ENCODE measurements at places on chromosomes 2 and 18. TPM values are rescaled to one million over a fixed set of nuclear protein-coding genes. Genes with fewer than 3 reads are reported as not detected.

- no peak for DNase-seq
Measured at GRCh38 chr2:20560891-20561636, 89.8 kb downstream of the HS1BP3 start.

- DNase-seq: no peak
Measured at GRCh38 chr2:234912437-234912836, 39.4 kb upstream of the SH3BP4 start.

GRCh38 chr2:135947483-135947882 is 37.9 kb downstream of the DARS1 start:
- no peak for DNase-seq

The EIF4E2 gene
- 67.4 TPM for total RNA-seq

The TAF1B gene
- 23.0 TPM for total RNA-seq
